ENCODE measurements at places on chromosomes 1 and 21.
A peak's percentile ranks its signal among the peaks of the same experiment; 100 is the strongest.

DNA sequence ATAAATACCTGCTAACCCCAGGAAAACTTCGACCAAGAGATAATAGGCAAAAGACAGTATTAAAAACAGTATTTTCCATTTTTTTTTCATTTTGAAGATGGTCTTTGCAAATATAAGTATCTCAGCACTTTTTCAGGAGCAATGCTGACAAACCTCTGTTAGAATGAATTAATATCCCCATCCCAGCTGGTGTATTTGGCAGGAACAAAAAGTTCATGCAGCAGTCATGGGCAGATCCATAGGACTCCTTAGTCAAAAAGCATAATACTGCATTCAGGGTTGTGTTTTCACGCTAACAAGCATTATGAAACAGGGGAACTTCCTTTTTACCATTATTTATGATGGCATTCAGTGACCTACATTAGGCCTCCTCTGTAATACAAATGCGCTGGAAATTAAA is 344.0 kb downstream of the ST6GALNAC3 start:
- DNase-seq: no peak

GRCh38 chr1:244965185-244966030 is 101.1 kb upstream of the HNRNPU start:
- no peak for DNase-seq

GRCh38 chr1:29639741-29640427 is 403.6 kb downstream of the PTPRU start:
- peak; percentile 37 for DNase-seq

DNA sequence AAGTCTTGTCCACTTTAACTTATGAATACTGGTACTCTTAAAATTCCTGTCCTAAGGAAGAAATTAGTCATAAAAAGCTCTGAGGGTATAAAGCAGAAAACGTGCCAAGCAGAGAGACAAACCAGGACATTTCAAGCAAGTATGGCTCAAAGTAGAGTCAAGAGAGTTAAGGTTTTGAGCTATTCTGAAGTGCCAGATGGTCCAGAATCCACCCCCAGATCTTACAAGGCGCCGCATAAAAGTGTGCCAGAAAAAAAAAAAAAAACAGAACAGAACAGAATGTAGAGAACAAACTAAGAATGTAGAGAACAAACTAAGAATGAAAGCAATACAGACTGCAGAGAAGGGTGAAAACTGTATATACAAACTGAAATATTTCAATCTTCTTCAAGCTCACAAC is 12.5 kb downstream of the EPS15 start:
- DNase-seq: no peak

- DNase-seq: peak; percentile 99
These were observed 20.8 kb upstream of the MACF1 start for GRCh38 chr1:39183503-39184353.

DNA sequence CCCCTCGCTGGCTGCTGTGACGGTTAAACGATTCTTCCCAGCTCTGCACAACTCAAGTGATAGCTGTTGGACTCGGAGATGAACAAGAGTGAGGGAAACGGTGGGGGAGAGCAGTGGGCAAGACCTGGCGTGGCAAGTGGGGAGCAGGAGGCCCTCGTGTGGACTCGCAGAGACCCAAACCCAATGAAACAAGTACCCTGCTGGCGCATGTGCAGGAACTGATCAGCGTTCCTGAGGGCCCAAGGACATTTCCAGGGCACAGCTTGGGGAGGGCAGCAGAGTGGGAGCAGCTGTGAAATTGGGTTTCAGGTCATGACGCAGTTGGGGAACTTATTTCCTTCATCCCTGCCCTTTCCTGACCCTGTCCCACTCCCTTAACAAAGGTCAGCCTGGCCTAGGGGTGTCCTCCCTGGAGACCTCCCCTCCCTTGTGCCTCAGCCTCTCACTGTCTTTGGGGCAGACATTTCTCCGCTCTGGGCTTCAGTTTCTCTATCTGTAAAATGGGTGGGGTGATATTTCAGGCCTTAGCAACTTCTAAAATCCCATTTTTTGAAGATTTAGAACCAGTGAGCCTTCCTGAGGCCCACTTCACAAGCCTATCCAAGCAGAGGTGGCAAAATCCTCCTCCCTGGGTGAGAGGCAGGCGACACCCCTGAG is 27.9 kb upstream of the ECE1 start:
- DNase-seq: no peak

GRCh38 chr1:195897076-195897475 is 711.2 kb downstream of the KCNT2 start:
- no peak for DNase-seq

GRCh38 chr1:152110365-152110859 is 4.8 kb downstream of the TCHH start:
- no peak for DNase-seq

GRCh38 chr1:53121319-53122172 is 20.9 kb downstream of the SLC1A7 start:
- no peak for DNase-seq

DNA sequence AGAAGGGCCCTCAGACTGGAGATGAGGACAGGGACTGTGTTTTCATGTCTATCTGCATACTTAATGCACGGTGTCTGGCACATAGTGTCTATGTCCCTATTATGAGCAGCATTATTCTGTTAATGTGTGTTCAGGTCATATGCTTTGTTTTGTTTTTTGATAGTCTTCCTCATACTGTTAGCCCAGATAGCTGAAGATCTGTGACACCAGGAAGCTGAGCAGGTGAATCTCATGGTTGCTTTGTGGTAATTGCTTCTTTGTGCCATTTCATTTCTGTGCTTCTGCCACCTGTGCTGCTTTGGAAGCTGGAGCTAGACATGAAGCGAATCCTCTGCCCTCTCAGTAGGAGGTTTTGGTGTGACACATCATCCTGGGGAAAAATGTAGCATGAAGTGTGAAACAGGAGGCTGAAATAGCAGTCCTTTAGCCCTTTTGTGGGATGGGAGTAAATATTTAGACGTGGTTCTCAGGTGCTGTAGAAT is 15.8 kb downstream of the SMAP2 start:
- no peak for DNase-seq

DNA sequence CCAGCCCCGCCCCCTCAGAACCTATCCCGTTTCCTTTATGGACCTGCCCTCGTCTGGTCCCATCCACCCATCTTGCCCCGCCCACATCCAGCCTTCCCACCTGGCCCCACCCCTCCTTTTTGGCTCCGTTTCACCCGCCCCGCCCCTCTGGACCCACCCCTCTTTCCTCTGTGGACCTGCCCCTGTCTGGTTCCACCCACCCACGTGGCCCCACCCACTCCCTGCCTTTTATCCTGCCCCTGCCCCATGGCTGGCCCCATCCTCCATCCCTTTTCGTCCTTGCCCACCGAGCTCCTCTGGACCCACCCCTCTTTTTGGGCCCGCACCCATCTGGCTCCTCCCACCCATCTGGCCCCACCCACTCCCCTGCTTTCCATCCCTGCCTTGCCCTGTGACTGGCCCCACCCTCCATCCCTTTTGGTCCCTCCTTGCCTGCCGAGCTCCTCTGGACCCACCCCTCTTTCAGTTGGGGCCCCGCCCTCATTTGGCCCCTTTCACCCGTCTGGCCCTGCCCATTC is 177.3 kb downstream of the CAMTA1 start:
- DNase-seq: no peak

DNA sequence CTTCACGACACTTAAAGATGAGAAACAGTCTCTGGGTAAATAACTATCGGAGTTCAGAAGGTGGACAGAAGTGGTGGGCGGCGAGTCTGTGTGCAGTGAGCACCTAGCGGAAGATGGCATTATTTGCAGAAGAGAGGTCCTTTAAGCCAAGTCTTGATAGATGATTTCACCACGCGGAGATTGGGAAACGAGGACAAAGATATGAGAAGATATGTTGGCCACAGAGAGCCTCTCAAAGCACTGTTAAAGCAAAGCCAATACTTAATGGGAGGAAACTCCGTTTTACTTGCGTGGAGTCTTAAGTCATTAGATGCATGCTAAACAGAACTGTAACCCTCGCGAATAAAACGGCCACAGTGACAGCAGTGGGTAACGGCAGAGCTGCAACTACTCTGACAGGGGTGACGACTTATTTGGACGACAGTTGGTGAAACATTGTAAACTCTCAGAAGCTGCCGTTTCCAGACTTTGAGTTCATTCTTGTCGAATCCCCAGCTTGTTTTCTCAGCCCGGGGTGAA is 577 bp upstream of the CEP350 start:
- DNase-seq: peak; percentile 79

- no peak for DNase-seq
These were observed 35.9 kb upstream of the NFIA start for GRCh38 chr1:61046434-61046833.

- no peak for DNase-seq
These were observed 24.8 kb downstream of the CSF1 start for GRCh38 chr1:109935451-109935900.

- DNase-seq: no peak
These were observed 12.2 kb upstream of the ARHGEF10L start for GRCh38 chr1:17527036-17527914.

DNA sequence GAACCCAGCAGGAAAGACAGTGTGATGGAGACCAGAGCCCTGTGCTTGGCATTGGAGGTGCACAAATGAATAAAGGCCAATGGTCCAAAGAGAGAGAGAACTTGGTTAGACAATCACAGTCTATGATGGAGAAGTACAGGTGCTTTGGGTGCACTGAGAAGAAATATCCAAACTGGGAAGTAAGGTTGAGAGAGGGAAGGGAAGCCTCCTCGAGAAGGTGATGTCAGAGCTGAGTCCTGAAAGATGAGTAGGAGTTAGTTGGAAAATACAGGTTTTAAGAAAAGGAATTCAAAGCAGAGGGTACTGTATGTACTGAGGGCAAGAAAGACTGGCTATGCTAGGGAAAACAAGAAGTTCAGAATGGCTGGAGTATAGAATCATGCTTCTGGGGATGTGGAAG is 94.1 kb upstream of the CD53 start:
- DNase-seq: no peak

- no peak for DNase-seq
These were observed 58.9 kb downstream of the SWT1 start for GRCh38 chr1:185215911-185216310.

DNA sequence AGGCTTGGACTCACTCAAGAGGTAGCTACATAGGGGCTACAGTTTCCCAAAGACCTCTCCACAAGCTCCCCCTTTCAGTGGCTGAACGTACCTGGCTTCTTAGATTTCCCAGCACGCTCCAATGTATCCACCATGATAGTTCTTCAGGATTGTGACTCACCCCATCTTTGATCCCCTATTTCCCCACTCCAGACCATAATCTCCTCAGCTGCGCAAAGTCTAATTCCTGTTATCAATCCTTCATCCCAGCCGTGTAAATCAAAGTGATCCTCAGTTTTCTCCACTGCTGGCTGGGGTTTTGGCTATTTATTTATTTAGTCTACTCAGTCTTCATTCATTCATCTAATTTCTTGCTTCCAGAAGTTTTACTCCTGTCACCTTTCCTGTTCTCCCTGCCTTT is 13.1 kb upstream of the CTPS1 start:
- no peak for DNase-seq

GRCh38 chr1:184160236-184160635 is 108.7 kb downstream of the TSEN15 start:
- peak; percentile 53 for DNase-seq

GRCh38 chr1:63073309-63074306 is 248.8 kb upstream of the FOXD3 start:
- DNase-seq: no peak

- DNase-seq: peak; percentile 81
These were observed 1.7 kb downstream of the COP1 start for GRCh38 chr1:176205332-176205914.

DNA sequence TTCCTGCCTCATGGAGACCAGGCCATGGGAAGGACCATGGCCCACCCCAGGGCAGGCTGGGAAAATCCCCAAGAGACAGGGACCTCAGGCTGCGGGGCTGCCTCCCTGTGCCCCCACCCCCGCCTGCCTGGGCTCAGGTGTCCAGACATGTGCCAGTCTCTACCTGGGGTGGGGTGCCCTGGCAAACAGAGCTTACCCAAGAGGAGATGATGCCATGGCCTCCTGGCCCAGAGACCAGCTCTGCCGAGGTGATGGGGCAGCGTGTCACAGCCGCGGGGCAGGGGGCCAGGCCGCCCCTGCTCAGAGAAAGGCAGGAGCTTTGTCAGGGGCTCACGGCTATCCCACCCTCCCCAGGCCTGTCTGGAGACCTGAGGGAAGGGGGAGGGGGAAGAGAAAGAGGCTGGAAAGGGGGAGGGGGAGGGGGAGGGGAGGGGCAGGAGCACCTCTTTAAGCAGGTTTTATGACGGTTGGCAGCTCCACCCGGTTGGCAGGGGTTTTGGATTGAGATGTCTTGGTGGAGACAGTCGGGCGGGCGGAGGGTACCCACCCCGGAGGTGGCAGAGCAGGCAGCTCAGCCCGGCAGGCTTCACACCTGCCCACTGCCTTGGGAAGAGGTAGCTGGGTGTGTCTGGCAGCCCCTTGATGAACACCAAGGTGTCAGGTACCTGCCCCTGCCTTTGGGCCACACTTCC is 101.5 kb upstream of the IFFO2 start:
- DNase-seq: no peak

GRCh38 chr1:8019229-8019620 is 6.9 kb downstream of the ERRFI1 start:
- no peak for DNase-seq

DNA sequence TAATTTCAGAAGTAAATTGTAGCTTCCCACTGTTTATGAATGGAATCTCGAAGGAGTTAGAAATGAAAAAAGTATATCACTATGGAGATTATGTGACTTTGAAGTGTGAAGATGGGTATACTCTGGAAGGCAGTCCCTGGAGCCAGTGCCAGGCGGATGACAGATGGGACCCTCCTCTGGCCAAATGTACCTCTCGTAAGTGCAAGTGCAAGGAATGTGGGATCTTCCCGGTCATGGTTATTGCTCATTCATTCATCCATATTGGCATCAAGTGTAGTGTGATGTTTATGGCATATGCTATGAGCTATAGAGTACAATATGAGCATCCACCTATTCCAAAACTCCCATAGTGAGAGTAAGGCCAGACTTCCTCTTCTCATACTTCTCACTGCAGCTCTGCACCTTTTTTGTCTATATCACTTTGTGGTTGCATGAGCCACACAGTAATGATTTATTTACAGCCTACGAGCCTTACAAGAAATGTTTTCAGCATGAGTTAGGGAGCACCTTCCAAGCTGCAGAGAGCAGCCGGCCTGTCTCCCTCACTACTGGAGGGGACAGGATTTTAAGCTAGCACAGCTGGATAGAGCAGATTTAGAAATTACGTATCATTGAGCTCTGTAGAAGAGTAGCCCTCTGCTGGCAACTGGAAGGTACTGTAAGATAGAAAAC is 24.9 kb upstream of the CR1L start:
- DNase-seq: peak; percentile 79

DNA sequence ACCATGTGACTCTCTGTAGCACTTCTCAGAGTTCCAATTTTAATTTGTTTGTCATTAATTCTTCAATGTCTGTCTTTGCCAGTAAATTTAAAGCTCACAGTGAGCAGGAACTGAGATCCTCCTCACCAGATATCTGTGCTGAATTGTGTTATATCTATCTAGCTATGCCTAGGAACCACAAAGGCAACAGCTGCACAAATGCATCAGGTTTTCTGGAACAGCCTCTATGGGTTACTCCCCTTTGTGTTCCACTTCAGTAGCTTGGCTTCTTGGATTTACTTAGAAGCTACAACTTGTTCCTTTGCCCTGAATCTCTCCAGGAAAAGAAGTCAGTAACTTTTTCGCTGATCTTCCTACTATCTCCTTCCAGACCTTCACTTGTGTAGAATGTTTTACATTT is 1237.8 kb upstream of the ADGRL4 start:
- no peak for DNase-seq

All from RKO (cell line).